ENCODE measurements at places on chromosomes 16 and 17.

- no peaks in the 10 kb centered on the region for H3K36me3 ChIP-seq
- H3K27ac ChIP-seq, result no peak overlapping the region
- H3K4me1 ChIP-seq, result no peaks in the 10 kb centered on the region
Observed at GRCh38 chr17:46841561-46842379, 9.6 kb upstream of the WNT9B start.

DNA sequence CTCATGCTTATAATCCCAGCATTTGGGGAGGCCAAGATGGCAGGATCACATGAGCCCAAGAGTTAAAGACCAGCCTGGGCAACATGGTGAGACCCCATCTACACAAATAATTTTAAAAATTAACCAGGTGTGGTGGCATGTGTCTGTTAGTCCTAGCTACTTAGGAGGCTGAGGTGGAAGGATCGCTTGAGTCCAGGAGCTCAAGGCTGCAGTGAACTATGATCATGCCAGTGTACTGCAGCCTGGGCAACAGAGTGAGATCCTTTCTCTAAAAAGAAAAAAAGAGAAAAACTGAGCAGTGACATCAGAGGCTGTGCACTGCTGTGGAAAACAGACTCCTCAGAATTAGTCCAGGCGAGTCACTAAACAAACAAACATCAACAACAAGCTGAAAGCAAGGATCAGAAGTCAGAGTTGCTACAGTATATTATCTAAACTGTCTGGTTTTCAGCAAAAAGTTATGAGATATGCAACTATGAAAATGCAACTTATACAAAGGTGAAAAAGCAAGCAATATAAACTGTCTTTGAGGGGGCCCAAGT lies 39.3 kb downstream of the CBFB start:
- no peak for DNase-seq
- H3K36me3 ChIP-seq, result peaks cover 3% of the 10 kb centered on the region
- no peaks in the 10 kb centered on the region for H3K27me3 ChIP-seq

GRCh38 chr17:62611292-62611691 lies 16.2 kb upstream of the MRC2 start:
- no peak for DNase-seq
- H3K36me3 ChIP-seq, result no peaks in the 10 kb centered on the region
- H3K4me3 ChIP-seq, result no peak overlapping the region
- no peak overlapping the region for H3K27ac ChIP-seq

DNA sequence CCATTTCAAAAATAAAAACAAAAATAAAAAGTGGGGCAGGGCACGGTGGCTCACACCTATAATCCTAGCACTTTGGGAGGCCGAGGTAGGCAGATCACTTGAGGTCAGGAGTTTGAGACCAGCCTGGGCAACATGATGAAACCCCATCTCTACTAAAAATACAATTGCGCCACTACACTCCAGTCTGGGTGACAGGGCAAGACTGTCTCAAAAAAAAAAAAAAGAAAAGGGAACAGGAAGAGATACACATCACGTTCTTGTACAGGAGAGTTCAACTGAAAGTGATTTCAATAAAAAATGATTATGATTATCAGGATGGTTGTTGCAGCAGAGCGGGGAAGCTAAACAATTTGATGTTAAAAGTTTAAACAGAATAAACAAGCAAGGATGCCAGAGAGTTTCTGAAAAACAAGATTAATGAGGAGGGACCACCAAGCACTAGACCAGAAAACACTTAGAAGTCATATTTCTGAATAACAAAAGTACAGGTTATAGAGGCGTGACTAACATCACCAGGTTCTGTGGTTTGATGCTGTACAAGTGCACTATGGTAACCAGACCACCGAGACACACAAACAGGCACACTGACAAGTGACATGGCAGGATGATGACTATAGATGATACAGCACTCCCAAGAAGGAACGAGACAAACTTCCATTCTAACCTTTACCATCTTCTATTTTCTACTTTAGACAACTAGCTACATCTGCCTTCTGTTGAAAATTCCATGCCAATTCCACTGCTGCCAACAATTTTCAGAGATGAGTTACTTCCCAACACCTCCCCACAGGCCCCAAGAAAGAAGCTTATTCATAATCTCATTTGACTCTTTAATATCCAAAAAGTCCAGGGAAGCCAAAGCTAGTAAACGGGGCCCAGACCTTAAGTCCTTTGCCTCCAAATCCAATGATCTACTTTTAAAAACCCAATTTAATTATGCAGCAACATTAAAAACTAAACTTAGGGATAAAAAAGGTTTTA lies 11.8 kb downstream of the DNAJA2 start:
- no peak overlapping the region for H3K4me3 ChIP-seq
- peaks cover 27% of the 10 kb centered on the region for H3K36me3 ChIP-seq
- H3K27me3 ChIP-seq, result no peaks in the 10 kb centered on the region
- no peak overlapping the region for H3K27ac ChIP-seq

DNA sequence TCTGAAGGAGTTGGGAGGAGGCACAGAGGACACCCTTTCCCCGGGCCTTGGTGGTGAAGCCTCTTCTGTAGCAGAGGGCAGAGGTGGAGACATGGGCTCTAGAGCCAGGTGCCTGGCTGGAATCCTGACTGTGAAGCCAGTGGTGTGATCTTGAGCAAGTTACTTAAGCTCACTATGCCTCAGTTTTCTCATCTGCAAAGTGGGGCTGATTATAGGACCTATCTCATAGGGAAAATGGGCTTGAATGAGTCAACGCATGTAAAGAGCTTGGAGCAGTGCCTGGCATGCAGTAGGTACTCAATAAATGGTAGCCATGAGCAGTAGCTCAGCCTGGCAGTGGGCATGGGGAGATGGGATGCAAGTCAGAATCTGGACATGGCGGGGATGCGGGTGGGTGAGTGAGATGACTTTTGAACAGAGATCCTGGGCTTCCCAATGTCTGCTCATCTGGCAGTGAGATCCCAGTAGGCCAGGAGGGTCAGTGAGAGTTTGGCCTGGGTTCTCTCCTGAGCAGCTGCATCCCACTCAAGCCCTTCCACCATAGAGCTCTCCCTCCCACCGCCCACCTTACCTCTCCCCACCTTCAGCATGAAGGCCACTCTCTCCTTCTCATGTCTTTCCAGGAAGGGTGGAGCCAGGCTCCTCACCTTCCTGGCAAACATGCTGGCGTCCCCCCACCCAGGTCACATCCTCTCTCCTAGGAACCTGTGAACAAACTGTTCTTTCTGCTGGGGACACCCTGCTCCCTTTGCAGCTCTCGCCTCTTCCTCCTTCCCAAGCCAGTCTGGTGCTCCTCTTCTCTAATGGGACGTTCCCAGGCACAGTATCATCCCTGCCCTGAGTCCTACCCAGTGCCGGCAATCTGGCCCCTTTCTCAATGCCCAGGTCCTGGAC lies 13.1 kb upstream of the SP2 start:
- no peaks in the 10 kb centered on the region for H3K27me3 ChIP-seq
- no peaks in the 10 kb centered on the region for H3K36me3 ChIP-seq
- DNase-seq, result no peak
- peaks cover 15% of the 10 kb centered on the region for H3K4me1 ChIP-seq

DNA sequence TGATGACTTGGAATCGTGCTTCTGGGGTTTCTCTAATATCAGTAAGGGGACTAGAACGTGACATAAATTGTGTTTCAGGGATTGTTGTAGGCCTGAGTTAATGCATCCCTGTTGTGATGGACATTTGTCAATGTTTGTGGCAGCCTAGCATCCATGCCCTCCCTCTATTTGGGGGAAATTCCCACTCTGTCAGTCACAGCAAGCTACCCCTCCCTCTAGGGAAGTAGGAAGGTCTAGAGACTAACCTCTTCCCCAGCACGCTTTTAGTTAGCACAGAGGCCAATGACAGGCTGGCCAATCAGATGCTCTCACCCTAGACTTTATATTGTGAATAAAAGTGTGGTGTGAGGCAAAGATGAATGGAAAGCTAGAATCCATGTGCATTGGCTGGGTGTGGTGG lies 32.4 kb upstream of the NF1 start:
- H3K27ac ChIP-seq, result no peak overlapping the region
- no peaks in the 10 kb centered on the region for H3K27me3 ChIP-seq
- no peak overlapping the region for H3K4me3 ChIP-seq
- H3K4me1 ChIP-seq, result no peaks in the 10 kb centered on the region
- DNase-seq, result no peak
- H3K36me3 ChIP-seq, result no peaks in the 10 kb centered on the region

DNA sequence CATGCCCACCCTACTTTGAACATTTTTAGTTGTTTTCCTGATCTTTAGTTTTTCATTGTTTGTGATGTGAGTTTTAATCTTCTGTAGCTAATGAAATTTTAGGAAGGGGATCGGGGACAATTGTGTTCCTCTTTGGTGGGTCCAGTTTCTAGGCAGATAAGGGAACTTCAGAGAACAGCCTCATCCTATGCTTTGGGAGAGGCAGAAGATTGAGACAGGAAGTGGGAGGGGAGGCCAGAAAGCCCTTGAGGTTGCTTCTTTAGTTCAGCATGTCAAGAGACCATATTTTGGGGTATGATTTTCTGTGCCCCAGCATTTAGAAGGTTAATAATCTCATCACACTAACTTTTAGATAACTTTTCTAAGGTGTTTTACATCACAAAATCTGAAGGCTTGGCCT lies 191.0 kb downstream of the TANC2 start:
- no peaks in the 10 kb centered on the region for H3K4me1 ChIP-seq
- H3K27ac ChIP-seq, result no peak overlapping the region
- no peaks in the 10 kb centered on the region for H3K36me3 ChIP-seq
- H3K4me3 ChIP-seq, result no peak overlapping the region
- H3K27me3 ChIP-seq, result no peaks in the 10 kb centered on the region

- DNase-seq, result peak; percentile 28
- H3K27ac ChIP-seq, result no peak overlapping the region
- no peaks in the 10 kb centered on the region for H3K27me3 ChIP-seq
- no peak overlapping the region for H3K4me3 ChIP-seq
Observed at GRCh38 chr17:73187203-73187769, 5.6 kb upstream of the COG1 start.

- peaks cover 12% of the 10 kb centered on the region for H3K4me1 ChIP-seq
- DNase-seq, result no peak
- H3K27ac ChIP-seq, result peak overlapping the region; percentile 14
- H3K36me3 ChIP-seq, result peaks cover 7% of the 10 kb centered on the region
- no peaks in the 10 kb centered on the region for H3K27me3 ChIP-seq
Observed at GRCh38 chr17:17792551-17793377, 44.0 kb downstream of the SREBF1 start.

DNA sequence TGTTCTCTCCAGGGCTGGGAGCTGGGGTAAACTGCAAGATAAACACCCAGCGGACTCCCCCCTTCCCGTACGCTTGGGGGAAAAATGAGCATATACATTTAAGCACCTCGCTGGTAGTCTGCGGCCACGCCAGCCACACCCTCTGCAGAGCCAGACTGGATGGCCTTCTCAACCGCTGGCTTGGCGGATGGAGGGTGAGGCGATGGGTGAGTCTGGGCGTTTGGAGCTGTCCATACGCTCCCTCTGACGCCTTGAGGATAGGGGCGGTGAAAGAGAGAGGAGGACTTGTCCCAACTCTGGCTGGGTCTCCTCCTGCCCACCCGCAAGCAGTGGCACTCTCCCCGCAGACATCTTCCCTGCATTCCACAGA lies 1.0 kb downstream of the ITGA3 start:
- no peak for DNase-seq
- H3K36me3 ChIP-seq, result no peaks in the 10 kb centered on the region
- H3K27ac ChIP-seq, result peak overlapping the region; percentile 89
- H3K27me3 ChIP-seq, result no peaks in the 10 kb centered on the region
